Activated T-cell treated with anti-CD3 and anti-CD28 coated beads, Interleukin-2, amount 50 U/mL, for 1 hour (primary cell): ENCODE measurements at places on chromosomes 1 and 21.

DNA sequence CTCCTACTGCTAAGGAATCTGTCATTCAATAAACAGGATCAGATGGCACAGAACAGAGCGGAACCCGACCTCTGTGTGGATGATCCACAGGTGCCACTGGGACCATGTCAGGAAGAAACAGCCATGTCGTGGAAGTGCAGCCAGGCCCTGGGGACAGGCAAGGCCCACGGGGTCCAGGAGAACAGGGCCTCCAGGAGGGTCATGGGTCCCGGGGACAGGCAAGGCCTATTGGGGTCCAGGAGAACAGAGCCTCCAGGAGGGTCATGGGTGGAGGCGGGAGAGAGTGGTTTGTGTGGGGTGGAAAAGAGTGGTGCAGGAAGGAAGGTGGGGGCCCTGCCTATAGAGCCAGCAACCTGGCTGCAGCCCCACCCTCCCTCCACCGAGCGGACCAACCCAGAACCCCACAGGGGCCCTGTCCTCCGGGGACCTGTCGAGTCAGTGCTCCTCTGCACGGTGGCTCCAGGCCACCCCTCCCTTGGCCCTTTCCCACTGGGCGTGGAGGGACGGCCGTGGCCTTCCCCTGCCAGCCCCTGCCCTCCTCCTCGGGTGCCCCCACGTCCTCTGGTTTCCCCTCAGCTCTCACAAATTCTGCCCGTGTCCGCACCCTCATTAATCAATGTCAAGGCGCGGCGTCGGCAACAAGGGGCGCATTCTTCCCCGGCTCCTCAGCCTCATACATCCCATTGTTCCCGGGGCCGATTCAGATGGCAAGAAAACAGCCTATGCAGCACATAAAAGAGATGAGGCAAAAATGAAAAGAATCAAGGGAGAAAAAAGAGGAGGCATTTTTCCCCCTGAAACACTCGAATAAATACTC is 146.4 kb downstream of the PRDM16 start:
- DNase-seq: no peak

DNA sequence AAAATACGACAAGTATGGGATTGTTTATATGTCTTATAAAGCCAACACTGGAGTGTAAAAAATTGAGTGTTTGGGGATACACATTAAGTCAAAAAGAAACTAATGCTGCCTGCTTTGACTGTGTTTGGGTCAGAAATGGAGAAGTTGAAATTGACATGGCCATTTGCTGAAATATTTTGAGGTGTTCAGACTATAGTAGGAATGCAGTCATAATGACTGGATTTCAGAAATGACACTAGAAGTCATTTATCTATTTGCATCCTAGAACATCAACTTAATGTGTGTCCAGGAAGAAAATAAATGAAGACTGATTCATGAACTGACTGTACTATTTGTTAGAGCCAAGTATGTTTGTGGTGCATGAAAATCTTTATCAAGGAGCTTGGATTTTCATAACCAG is 28.4 kb downstream of the RASAL2 start:
- DNase-seq: no peak

DNA sequence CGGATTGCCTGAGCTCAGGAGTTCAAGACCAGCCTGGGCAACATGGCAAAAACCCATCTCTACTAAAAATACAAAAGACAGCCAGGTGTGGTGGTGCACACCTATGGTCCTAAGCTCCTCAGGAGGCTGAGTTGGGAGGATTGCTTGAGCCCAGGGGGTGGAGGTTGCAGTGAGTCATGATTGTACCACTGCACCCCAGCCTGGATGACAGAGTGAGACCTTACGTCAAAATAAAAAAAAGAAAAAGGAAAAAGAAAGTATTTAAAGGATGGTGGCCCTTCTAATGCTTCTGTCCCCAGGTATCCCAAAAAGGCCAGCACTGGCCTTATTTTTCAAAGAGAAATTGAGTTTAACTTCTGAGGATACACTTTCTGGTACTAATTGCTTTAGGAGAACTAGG is 1.7 kb downstream of the IKBKE start:
- DNase-seq: no peak

DNA sequence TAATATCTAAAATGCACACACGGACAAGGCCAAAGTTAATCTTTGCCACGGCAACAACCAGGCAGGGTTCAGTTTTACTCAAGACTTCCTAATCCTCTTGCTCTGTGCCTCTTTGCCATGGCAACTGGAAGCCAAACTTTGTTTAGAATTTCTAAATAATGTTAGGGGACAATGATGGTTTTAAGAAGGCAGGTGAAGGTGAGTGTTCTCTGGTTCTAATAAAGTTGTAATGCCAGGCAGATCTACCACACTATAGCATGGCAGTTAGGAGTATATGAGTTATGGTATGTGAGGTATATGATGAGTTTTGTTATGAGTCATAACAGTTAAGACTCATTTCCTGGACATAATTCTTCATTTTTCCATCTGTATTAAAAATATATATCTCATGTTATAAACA is 2.7 kb downstream of the PTPRC start:
- peak; percentile 31 for DNase-seq

DNA sequence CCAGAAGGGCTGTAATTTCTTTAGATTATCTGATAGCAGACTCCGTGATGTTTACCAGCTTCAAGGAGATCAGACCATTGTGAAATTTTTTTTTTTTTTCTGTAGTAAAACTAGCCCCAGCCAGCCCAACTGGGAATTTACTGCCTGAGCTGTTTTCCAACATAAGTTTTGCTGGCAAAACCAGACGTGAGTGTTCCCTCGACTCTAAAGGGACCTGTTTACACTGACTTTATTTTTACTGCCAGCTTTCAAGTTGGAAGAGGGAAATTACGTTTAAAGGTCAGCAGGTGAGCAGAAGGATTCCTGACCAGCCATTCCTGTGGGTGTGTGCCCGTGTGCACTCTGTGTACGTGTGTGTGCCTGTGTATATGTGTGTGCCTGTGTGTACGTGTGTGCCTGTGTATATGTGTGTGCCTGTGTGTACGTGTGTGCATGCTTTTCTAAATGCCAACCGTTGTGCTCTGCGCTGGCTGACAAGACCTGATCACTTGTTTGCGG is 374 bp downstream of the MAB21L3 start:
- DNase-seq: no peak

GRCh38 chr1:76029331-76029730 is 45.2 kb upstream of the ST6GALNAC3 start:
- DNase-seq: no peak

- DNase-seq: no peak
These were observed 19.8 kb downstream of the NRIP1 start for GRCh38 chr21:15045017-15045416.

GRCh38 chr1:228140724-228141225 is 696 bp downstream of the GUK1 start:
- DNase-seq: no peak

GRCh38 chr1:206479183-206480125 is 9.2 kb downstream of the IKBKE start:
- DNase-seq: peak; percentile 70

- DNase-seq: no peak
These were observed 11.0 kb downstream of the NUDC start for GRCh38 chr1:26932531-26932930.

GRCh38 chr1:25677193-25677773 is 60.7 kb downstream of the MAN1C1 start:
- DNase-seq: no peak

- no peak for DNase-seq
These were observed 129.9 kb downstream of the DSCAM start for GRCh38 chr21:40717028-40717427.

GRCh38 chr1:62438163-62438562 is 1.3 kb downstream of the USP1 start:
- no peak for DNase-seq

- DNase-seq: no peak
These were observed 5.9 kb downstream of the IQGAP3 start for GRCh38 chr1:156566436-156566835.

DNA sequence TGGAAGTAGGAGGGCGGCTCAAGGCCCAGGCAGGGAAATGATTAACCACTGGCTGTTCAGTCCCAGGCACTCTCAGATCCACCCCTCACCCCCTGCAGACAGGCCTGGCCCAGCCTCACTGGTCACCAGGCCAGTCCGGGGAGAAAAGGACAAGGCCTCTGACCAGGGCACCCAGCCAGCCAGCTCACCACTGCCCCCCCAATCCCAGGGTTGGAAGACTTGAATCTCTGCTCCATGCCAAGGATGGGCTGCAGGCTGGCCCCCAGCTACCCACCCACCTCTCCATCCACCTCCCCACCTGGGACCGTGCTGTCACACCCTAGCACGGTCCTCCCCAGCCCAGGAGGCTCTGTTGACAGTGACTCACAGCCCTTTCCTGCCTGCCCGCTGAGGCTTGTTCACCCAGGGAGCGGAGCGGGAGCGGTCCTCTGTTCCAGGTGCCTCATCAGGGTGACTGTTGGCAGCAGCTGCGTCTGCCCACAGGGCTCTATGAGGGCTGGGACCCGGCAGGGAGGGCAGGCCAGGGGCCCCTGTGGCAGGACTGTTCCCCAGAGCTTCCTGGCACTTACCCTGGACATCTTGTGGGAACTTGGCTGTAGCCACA is 2.2 kb downstream of the LAD1 start:
- no peak for DNase-seq

DNA sequence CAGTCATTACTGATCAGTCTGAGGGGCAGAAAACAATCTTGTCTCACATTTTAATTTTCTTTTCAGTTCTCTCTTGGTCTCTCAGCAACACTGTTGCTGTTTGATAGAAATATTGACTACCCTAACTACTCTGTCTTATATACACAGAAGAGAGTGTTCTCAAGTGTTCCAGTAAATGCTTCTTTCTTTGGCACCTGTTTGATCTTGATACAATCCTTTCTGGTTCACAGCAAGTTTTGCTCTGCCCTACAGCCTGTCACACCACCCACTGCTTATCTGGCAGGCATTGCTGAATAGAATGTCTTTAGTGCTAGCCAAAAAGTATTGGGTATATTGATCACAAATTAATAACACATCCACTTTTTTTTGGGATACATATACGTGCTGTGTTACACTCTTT is 75.7 kb upstream of the WLS start:
- DNase-seq: no peak

DNA sequence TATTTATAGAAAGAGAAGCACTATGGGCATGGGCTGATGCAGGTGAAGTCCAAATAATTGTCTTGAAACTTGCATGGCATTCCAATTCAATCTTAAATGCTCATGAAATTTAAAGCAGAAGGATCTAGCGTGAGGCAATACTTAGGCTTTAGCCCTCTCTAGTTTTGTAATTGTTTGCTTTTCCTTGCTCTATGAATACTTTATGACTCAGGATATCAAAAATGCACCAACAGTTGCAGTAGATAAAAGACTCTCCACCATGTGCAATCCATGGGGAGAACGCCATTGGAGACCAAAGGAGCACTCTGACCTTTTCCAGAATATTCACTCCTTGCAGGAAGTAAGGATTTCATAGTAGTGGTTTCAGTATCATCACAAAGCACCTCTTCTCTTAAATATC is 436.4 kb downstream of the LRRIQ3 start:
- no peak for DNase-seq

- DNase-seq: no peak
These were observed 48.7 kb upstream of the DMRTA2 start for GRCh38 chr1:50471967-50472366.

DNA sequence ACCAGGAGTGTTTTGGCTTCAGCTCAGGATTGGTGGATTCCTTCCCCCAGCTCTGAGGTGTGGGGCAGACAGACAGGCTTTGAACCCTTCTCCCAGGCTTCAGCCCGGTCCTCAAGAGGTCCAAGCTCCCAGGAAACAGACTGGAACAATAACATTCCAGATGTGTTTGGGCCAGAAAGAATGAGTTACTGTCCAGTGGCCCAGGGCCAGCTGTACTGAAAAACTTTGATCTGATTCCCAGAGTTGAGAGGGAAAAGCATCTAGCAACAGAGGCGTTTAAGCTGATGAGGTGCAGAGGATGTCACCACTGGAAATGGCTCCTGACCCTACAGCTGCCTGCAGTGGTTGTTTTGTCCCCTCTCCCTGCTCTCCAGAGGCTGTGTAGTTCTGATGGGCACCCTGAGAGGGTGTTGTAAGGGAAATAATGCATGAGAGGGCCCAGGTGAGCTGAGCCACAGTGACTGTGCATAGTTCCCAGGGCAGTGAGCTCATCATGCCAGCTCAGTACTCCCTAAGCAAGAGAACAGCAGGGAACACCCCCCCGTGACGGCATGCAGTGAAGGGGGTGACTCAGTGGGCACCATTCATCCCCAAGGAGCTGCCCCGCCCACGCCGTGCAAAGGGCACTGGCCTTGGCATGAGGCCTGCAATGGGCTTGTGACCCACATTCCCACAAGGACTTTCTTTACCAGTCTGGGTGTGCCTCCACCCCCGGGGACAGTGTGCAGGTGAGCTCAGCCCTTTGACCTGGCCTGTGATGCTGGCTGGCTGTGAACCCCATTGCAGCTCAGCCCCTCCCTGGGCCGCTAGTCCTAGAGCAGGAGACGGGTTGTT is 13.8 kb upstream of the SFN start:
- DNase-seq: no peak

- DNase-seq: no peak
These were observed 72.4 kb downstream of the ITPKB start for GRCh38 chr1:226666692-226667091.

GRCh38 chr21:17753736-17754135 is 65.4 kb downstream of the C21orf91 start:
- no peak for DNase-seq

DNA sequence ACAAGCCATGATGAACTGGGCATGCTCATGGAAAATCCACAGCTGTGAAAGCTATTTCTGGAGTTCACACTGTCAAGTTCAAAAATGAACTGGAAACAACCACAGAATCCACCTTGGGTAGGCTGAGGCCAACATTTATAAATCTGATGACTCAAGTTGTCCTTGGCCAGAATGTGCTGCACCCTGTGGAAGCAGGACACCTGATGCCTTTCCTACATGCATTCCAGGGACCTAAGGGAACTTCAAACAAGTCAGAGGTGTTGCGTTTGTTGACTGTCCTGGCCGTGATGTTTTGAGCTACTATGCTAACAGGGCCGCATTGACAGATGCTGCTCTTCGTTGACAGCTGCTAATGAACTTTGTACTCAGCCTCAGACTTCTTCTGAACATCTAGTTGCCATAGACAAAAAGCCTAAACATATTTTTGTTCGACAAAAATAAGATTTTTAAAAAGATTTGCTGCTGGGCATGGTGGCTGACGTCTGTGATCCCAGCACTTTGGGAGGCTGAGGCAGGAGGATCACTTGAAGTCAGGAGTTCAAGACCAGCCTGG is 127.9 kb upstream of the SLC45A1 start:
- DNase-seq: no peak

- DNase-seq: no peak
These were observed 31.8 kb upstream of the JUN start for GRCh38 chr1:58815686-58816071.

- DNase-seq: no peak
These were observed 8.6 kb downstream of the GLIS1 start for GRCh38 chr1:53730224-53730865.

DNA sequence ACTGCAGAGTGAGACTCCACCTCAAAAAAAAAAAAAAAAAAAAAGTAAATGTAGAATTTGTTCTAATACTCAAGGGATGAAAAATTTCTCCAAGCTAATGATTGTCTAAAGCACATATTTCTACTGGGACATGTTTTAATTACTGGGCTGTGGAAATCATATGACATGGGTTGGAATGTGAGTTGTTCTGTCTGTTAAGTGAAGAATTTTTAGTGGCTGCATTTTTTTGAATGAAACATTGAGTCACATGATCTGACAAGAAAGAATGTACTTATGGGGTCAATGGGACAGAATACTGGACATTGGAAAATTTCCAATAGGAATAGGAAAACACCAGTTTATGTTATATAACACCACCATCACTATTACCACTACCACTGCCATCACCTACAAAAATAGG is 123.8 kb upstream of the IVNS1ABP start:
- no peak for DNase-seq
